ENCODE measurements at places on chromosomes 12 and 14.
A peak's percentile ranks its signal among the peaks of the same experiment; 100 is the strongest.

DNA sequence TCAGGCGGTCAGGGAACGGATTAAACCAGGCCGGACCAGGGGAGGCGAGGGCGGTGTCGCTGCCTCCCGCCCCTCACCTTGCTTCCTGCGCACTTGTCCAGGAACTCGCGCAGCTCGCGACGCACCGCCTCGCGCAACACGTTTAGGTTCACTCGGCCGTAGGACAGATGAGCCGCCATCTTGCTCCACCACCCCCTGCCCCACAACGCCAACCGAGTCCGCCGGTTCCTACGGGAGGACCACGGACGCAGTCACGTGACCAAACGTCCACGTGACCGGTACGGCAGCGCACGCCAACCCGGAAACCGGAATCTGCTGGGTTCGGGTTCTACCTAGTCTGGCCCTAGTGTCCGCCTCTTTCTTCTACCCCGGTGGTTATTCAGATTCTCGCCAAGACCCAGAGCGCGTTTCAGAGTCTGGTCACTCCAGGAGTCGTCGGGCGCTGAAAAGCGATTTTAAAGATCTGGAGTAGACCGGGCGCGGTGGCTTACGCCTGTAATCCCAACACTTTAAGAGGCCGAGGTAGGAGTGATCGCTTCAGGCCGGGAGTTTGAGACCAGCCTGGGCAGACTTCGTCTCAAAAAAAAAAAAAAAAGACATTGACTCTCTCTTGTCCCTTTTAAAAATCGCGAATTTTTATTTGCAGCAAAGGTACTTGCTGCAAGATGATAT is at the start of gene VPS33A:
VPS33A (minus strand) TSS at position 265 of the 672 bp plus-strand sequence; CDS start at position 179, 86 bp downstream.
- DNase-seq: peak; percentile 88

DNA sequence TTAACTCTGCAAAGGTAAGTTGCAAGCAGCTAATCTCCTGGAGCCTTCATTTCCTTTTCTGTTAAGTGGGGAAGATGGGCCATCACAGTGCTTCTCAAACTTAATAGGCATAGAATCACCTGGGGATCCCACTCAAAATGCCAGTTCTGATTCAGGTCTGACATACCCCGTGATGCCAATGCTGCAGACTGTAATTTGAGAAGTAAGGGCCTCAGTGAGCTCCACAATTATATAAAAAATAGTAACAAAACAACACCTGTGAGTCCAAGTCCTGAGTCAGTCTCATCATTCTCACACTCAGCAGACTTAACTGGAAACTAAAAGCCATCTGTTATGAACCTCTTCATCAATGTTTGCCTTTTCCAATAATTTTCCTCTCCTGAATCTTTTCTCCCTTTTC is 10.8 kb upstream of the PSMA6 start:
- no peak for DNase-seq

- DNase-seq: no peak
Measured at GRCh38 chr12:49212572-49212971, 23.7 kb upstream of the TUBA1A start.

DNA sequence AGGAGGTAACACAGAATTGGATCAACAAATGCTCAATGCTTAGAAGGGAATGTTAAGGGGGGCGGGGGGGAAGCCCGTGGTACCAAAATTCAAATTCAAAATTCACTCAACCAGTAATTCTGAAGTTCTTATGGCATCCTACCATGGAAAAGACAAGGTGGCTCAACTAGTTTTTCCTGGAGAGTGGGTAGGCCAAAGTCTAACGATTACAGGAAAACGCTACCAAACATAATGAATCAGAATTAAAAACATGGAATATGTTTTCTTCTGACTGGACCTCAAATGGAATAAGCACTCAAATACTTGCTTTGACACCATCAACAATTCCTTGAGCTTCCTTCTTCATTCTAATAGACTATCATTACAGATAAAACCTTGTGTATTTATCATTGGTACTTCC is 2.3 kb downstream of the NACA start:
- DNase-seq: no peak

DNA sequence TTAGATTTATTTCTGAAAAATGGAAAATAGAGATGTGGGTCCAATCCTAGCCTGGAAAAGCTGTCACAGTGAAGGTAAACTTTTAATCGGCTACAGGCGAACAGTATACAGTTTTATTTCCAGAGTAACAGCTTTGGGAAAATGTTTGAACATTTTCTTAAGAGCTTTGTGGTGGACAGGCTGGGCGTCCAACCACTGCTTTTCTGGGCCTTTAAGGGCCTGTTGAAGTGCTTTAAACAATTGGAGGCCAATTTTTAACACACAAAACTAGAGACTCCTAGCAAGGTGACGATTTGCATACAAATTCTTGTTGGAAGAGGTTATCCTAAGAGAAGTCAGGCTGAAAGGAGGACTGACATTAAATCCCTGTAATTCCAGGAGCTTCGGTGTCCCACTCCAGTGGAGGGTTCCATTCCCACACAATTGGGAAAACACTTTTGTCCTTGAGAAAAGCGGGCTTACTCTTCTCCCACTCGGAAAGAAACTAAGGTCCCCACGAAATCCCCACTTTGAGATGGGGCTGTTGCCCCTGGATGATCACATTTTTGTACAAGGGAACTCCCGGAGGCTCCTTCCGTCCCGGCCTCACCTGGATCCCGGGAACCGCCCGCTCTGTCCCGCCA is 26.9 kb downstream of the BCL11B start:
- DNase-seq: no peak

- DNase-seq: no peak
Measured at GRCh38 chr14:90795744-90796143, 20.5 kb downstream of the TTC7B start.

DNA sequence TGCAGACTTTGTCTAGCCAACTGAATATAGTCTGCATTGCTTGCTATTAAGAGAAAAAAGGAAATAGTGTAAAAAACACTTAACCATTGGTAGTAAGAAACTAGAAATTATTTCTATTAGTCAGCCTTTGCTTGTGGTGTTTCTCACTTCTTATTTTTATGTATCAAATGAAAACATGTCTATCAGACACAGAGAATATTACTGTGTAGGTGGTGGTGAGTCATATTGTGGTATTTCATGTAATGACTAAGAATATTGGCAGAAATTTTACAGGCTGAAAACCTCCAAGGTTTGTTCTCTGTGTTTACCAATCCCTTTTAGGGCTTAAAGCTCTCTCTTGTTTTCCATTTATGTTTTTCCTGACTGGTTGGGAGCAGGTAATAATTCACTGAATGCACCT is 87.2 kb downstream of the DAAM1 start:
- DNase-seq: no peak

- peak; percentile 98 for DNase-seq
Measured at GRCh38 chr14:64762044-64763034, 58.1 kb downstream of the PLEKHG3 start.

DNA sequence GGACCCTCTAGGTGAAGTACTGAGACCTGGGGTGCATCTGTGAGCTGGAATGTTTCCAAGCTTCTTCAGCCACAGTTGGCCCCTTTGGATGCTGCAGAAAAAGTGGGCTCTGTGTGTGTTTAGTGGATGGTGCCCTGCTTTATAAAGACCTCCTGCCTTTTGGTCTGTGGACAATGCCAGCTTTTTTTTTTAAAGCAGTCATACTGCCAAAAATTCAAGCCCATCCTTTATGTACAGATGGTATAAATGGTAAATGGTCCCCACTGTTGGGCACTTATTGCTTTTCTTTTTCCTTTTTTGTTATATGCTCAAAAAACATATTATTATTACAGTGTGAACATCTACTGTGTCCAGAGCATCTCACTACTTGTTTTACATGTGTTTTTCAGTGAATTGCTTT is 81.1 kb downstream of the SMOC1 start:
- peak; percentile 39 for DNase-seq

GRCh38 chr14:61280526-61281185 is 482 bp downstream of the TMEM30B start:
- peak; percentile 82 for DNase-seq

All from NCI-H1092 treated with DMSO at 0.1 percent for 48 hours (cell line).